ENCODE measurements at places on chromosomes 3 and 15.

- DNase-seq = no peak
Observed at GRCh38 chr15:90376789-90377188, 11.3 kb upstream of the IQGAP1 start.

GRCh38 chr15:25244731-25245585, 193.9 kb downstream of the UBE3A start:
- no peak for DNase-seq

DNA sequence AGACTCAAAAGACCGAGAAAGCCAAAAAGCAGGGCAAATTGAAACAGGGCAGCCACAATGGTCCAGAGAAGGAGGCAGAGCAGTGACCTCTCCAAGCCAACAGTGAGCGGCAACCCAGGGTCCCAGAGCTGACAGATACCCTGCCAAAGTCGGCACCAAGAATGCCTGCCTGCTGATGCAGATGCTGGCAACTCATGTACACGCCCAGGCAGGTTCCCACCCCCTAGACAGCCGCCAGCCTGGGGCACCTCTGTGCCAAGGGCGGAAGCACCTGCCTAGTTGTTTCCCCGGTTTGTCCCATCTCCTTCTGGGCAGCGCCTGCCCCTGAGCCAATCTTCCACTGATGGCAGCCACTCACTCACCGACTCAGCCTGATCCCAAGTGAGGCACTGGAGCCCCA, 22.1 kb downstream of the KLHL25 start:
- no peak for DNase-seq

DNA sequence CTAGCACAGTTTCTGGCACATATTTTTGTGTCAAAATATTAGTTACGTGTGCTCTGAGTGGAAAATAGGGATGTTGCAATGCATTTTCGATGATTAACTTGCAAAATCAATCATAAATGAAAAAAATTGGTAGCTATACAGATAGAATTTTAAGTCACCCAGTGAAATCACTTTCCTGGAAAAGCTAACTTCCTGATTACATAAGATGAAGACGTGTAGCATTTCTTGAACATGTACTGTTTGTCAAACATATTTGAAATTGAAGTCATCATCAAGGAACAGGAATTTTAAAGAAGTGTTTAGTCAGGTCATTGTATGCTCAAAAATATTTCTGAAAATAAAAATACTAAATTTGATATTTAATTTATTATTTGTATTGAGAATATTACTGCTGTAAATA, 977.7 kb downstream of the PLOD2 start:
- no peak for DNase-seq

DNA sequence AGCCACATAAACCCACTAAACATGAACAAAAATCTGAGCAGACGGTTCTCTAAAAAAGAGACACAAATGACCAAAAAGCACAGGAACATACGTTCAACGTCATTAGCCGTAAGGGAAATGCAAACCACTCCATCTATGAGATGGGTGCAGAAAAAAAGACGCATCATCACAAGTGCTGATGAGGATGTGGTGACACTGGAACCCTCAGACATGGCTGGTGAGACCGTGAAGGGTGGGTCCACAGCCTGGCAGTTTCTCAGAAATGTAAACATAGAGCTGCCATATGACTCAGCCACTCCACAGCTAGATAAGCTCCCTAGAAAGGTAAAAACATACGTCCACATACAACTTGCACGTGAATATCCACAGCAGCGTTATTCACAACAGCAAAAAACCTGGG, 23.3 kb downstream of the PCSK6 start:
- no peak for DNase-seq

GRCh38 chr3:4008205-4008604, 209.0 kb downstream of the LRRN1 start:
- DNase-seq = no peak

- DNase-seq = peak; percentile 15
Observed at GRCh38 chr3:111539351-111540331, 2.4 kb upstream of the CD96 start.

DNA sequence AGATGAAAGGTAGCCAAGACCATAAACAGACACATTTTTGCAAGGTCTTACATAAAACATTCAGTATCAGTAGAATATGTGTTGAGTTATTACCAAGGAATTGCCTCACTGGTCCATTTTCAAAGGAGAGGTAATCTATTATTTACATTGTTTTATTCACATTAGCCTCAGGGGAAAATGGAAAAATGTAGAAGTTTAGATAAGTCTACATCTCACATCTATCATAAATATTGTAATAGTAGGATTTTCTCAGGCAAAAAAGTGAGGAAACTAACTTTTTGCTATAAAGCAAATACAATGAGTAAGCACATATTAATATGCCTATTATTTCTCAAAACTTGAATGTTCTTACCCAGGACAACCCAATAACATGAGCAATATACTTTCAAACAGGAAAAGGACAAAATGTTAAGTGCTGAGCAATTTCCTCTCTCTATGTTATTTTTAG, 184.6 kb upstream of the AGTR1 start:
- no peak for DNase-seq

GRCh38 chr15:91465086-91465485, 365.0 kb downstream of the SV2B start:
- DNase-seq = no peak

DNA sequence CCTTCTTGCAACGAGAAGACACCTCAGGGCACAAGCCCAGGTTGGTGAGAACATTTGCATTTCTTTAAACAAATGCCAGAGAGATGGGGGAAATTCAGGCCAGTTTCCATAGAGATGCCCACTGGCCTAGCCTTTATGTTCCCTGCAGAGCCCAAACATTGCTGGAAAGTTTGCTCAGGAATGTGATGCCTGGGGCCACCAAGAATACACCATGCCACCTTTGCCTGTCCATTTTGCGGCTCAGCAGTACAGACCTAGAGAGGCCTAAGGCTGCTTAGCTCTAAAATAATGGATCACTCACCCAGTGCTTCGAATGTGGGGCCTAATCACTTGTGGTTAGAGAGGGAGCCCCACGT, 210.0 kb downstream of the RPLP1 start:
- no peak for DNase-seq

- DNase-seq = peak; percentile 20
Observed at GRCh38 chr3:94525043-94525442, 462.2 kb downstream of the NSUN3 start.

DNA sequence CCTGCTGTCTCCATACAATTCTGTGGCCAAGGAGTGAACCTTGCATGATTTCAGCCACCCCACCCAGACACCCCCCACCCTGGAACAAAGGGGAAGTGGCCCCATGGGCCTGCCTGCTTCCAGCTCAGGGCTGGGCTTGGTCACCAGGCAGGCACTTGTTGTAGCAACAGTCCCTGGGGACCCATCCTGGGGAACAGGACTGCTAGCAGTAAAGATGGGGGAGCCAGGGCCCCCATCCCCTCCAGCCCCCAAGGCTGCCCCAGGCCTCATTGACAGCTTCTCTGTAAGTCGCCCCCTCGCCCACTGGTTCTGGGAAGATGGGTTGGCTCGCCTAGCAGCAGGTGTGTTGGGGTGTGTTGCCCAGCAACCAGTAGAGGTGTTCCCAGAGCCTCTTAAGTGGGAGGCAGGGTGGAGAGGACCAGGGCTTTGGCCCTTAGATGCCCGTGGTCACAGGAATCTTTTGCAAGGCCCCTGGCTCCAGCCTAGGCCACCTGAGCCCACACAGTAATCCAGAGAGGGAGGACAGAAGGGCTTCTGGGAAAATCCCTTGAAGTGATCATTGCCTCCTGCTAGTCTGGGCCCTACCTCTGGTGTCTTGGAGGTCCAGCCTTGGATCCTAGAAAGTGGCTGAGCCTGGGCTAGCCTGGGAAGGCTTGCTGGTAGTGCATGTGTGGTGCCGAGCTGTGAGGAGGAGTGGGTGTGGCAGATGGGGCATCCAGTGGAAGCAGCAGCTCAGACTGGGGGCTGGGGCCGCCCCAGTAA, 48.9 kb downstream of the CYP11A1 start:
- peak; percentile 67 for DNase-seq

DNA sequence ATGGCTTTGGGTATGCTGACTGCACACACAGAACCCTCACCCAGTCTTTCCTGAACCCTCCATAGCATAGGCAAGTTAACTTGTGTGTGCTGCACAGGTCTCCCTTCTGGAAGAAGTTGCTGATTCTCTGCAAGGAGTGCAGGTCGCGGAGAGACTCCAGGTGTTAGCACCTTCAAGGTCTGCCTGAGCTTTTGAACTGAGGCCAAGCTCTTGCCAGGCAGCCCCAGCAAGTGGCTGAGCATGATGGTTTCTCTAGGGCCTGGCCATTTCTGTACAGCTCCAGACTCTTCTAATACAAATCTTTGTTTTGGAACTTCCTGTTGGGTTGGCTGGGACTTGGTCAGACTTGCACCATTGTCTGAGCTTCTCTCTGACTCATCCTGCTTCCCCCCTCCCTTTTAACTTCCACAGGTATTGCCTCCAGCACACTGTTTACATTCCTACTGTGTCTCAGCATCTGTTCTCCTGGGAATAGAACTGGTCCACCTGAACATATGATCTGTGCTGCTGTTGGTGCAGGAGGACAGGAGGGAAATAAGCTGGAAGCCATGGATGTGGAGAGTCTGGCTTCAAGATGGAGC, 53.3 kb downstream of the KY start:
- DNase-seq = no peak

DNA sequence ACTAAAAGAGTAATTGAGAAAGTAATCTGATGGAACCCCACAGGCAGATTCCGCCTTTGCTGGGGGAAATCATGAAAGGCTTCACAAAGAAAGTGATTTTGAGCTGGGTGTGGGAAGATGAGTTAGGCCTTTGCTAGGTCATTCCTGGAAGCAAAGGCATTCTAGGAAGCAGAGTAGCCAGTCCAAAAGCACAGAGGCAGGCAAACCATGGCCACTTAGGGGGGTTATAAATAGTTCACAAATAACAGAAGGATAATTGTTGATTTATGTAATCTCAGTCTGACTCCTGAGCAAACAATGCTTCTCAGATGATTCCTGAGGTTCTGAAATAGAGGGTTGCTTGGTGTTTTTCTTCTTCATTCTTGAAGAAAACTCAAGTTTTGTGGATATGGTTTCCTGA, 576.3 kb downstream of the NTRK3 start:
- DNase-seq = no peak

DNA sequence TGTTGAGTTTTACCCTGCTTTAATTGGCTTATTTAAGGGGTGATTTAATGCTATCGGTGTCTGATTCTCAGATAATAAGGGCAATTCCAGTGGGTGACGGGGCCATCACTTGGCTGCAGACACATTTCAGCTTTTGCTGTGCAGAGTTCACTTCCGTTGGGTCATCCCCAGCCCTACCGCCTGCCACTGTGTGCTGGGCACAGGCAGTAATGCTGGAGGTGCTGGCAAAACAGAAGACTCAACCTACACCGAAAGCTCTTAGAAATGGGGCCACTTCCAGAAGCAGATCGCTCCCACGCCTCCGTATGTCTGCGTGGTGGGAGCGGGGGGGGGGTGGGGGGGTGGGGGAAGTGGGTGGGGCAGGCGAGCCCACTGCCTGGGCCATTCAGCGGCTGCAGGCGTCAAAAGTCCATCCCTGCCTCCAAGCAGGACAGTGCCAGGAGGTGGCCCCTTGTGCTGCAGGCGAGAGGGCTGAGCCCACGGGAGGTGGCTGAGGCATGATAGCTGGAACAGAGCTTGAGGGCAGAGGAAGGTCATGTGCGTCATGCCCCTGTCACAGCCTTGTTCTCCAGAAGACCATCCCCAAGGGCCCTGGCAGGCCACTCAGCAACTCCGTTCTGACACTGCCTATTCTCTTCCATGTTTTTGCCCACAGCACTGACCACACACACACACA, 128.3 kb downstream of the ATP10A start:
- DNase-seq = no peak

DNA sequence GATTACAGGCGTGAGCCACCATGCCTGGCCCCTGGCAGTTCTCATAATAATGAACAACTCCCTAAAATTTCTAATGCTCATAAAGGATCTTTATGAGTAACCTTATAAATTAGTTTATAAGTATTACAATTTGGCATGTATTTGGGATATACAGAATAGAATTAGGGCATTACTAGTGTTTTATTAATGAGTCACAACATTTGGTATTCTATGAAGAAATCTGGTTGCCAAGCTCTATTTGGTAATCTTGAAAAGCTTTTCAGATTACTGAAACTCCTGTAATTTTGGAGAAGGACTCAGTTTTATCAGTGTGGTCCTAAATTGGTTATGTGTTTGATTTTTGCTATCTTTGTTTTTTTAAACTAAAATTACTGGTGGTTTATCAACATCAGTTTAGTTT, 45.8 kb downstream of the TM6SF1 start:
- DNase-seq = no peak

- DNase-seq = no peak
Observed at GRCh38 chr3:22039161-22039560, 288.2 kb upstream of the ZNF385D start.

GRCh38 chr3:3109407-3110298, 521 bp downstream of the IL5RA start:
- no peak for DNase-seq

DNA sequence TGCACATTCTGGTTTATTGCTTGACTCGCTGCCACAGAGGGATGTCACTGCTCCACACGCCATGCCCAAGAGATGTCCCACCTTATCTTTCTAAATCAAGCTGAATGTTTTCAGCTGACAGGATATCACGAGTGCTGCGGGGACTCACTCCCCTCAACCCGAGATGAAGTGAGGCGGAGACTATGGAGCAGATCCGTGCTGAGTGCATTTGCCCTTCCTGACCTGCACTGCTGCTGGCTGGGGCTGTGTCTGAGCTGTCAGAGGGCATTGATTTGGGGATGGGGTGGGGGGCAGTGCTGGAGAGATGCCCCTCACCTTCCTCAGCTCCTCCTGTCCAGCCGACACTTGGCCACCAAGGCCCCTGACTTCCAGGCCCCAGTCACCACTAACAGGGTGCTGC, 40.5 kb upstream of the CSPG4 start:
- no peak for DNase-seq

- no peak for DNase-seq
Observed at GRCh38 chr15:98025237-98025636, 64.7 kb downstream of the ARRDC4 start.

DNA sequence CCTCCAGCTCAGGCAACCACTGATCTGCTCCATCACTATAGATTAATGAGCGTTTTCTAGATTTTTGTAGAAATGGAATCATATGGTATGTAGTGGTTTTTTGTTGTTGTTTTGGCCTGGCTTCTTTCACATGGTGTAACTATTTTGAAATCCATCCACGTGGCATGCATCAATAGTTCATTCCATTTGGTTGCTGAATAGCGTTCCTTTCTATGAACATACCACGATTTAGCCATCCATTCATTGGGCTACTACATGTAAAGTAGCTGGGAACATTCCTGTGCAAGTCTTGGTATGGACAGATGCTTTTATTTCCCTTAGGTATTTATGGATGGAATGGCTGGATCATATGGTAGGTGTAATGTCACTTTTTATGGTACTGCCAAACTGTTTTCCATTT, 10.7 kb upstream of the CHSY1 start:
- DNase-seq = no peak

All from NCI-H774 (cell line).